ENCODE measurements at places on chromosomes 3 and 15.

DNA sequence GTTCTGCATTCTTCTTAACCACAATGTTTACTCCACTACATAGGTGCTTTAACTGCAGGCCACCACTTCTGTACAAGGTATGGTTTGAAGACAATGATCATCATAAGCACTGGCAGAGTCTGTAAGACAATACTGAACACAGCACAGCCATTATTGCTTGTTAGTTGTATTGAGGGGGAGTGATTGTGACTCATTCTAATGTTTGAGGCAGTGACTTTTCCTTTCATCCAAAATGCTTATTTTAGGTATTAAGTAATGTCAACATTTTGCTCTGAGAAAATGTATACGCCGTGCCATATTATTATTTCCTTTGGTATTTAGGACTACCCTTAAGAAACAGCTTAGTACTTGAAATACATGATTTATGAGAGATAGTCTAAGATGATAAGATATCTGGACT lies 618.2 kb upstream of the ZNF717 start:
- no peak for DNase-seq

DNA sequence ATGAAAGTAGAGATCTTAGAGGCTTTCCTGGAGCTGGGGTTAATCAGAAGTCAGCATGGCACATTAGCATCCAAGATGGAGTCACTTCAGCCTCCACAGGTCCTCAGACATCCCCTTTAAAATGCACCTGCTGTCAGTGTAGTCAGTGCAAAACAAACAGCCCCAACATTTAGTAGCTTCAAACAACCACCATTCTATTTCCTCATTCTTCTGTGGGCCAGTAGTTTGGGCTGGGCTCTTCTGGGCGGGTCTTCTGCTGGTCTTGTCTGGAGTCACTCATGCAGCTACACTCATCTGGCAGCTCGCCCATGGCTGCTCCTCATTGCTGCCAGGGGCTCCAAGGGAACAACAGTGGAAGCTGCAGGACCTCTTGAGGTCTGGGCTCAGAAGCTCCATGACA lies 99.9 kb downstream of the TLE3 start:
- no peak for DNase-seq

- no peak for DNase-seq
Observed at GRCh38 chr15:41020829-41021228, 67.6 kb downstream of the CHAC1 start.

- DNase-seq, result no peak
Observed at GRCh38 chr15:58952751-58953150, 19.3 kb upstream of the SLTM start.

DNA sequence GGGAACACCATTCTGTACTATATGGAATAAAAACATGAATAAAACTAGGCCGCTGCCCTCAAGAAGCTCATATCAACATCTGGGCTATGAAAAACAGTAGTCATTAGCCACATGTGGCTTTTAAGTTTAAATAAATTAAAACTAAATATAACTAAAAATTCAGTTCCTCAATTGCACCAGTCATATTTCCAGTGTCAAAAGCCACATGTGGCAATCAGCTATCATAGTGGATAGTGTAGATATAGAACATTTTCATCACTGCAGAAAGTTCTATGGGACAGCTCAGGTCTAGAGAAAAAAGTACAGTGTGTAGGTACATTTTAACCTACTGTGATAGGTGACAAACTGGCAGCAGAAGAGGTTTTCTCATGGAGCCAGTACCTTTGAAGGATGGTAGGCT lies 261.4 kb downstream of the FOXP1 start:
- DNase-seq, result no peak
